A549 (cell line): ENCODE measurements at places on chromosomes 6 and 20.

DNA sequence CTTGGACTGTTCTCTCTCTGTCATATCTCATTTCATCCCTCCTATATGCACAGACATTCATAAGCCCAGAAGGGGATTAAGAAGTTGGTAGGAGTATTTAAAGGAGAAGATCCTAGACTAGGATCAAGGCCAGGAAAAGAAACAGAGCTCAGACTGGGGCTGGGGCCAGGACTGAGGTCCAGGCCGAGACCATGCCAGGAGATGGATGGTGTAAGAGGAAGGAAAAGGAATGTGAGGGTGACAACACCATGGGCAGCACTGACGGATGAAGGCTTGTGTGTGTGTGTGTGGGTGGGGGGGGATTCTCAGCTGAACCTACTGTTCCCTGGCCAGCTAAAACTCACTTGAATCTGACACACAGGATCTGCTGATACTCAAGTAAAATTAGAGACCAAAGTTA, 182.1 kb downstream of the KIF6 start:
- DNase-seq: no peak

DNA sequence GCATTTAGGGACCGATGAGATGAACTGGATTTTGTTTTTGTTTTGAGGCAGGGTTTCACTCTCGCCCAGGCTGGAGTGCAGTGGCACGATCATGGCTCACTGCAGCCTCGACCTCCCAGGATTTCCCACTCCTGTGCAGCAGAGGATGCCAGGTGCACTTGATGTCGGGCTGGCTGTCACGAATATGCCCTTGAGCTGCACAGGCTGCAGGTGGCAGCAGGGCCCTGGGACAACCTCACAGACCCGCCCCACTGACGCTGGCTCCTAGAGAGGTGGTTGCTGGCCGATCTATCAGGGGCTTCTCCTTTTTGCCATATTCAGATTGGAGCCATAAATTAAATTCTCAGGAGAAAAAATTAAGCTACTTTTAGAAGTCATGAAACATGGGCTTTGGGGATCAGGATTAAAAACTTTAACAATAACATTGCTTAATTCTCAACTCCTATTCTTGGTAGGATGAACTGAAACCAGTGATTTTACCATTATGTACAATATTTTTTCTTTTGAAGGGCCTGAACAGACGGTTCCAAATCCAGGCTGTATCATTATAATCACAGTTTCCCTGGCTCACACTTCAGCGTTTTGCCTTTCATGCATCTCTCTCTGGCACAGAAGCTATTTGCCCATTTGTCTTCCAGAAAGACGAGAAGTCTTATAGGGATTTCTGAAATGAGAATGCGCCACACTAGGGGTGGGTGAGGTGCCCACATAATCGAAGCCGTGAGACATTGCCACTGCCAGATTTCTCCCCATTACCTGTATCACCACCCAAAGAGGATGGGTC, 32.4 kb downstream of the NQO2 start:
- no peak for DNase-seq

DNA sequence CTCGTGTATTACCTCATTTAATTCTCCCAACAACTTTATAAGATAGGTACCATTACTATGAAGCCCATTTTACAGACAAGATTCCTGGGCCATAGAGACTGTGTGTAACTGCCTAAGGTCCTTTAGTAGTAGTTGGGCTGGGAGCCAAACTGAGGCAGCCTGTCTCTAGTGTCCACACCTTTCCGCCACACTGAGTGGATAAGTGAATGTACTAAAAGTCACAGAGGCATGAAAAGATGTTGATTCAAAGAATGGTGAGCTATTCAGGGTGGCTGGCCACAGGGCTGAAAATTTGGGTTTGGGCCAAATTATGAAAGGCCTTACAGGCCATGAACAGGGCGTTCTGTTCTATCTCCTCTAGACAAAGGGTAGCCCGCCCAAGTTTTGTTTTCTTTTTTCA, 11.0 kb downstream of the CD24 start:
- DNase-seq: no peak

- DNase-seq: no peak
Observed at GRCh38 chr6:108559884-108560462, 744 bp upstream of the FOXO3 start.

- no peak for DNase-seq
Observed at GRCh38 chr6:4803343-4803744, 27.1 kb downstream of the CDYL start.
